ENCODE measurements at places on chromosomes 4 and X.

DNA sequence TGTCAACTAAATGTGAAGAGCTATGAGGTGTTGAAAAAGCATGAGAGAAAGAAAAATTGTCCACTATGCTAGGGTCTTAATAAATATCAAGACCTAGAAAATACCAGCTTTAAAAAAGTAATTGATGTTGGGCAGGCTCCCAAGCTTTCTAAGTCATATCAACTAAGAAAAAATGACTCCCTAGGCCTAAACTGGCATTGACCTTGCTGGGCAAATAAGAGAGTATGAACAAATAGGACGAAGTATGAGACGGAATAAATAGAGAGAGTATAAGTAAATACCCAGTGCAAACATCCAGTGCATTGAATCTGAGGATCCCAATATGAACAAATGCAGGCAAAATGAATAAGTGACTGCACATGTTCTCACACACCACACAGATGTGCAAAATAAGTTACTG lies 3.2 kb downstream of the KDR start:
- no peak for DNase-seq

GRCh38 chrX:133544115-133544514 lies 128.8 kb upstream of the GPC4 start:
- DNase-seq = no peak

- no peak for DNase-seq
Observed at GRCh38 chr4:147913137-147913536, 181.2 kb downstream of the ARHGAP10 start.

- no peak for DNase-seq
Observed at GRCh38 chr4:169286562-169287301, 16.0 kb upstream of the SH3RF1 start.

DNA sequence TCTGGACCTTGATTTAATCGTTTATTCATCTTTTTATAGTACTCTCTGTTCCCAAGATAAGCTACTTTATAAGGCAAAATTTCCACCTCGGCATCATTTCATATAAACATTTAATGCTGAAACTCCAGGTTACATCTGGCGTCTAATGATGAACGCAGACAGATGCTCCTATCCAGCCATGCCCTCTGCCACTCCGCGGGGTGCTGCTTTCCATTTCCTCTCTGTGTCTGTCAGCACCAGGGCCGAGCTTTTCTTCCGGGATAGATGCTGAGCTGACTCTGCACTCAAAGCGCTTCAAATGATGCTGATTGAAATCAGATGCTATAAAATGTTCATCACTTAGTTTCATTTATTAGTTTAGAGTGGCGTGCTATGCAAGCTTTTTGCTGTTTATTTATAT lies 80.5 kb upstream of the HELT start:
- peak; percentile 26 for DNase-seq

DNA sequence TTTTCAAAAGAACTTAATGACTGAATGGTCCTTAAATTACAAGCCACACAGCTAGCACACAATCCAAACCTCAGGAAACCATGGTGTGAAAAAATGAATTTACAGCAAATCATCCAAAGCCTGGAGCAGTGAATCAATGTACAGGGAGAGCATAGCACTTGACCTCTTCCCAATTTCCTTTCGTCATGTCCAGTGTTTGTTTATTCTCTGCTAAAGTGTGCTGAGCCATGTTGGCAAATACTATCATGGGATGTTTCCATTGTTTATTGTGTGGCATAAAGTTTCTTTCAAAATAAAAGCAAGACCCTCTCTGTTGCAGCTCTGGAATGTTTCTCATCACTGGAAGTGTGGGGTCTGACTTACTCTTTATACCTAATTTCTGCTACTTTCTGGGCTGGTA lies 25.4 kb upstream of the FAM47B start:
- no peak for DNase-seq

GRCh38 chr4:987624-988513 lies 1.0 kb downstream of the IDUA start:
- DNase-seq = no peak

- no peak for DNase-seq
Observed at GRCh38 chrX:103910430-103910829, 52.0 kb upstream of the TMSB15B start.

GRCh38 chrX:37863728-37864127 lies 16.4 kb upstream of the DYNLT3 start:
- DNase-seq = no peak

DNA sequence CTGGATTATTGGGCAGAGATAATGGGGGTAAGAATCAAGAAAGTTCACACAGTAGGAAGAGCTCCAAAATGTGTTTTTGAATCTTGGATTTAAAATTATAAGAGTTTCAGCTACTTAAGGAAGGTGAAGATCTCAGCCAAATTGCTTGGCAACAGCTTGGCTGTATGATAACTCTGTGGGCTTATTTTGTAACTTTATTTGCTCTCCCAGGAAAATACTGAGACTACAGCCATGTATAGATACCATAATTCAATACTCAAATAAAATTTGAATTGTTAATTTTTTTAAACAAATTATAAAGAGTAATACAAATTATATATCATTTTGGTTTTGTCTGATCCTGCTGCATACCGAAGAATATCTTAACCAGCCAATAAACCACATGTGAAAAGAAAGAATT lies 129.5 kb upstream of the INPP4B start:
- no peak for DNase-seq

DNA sequence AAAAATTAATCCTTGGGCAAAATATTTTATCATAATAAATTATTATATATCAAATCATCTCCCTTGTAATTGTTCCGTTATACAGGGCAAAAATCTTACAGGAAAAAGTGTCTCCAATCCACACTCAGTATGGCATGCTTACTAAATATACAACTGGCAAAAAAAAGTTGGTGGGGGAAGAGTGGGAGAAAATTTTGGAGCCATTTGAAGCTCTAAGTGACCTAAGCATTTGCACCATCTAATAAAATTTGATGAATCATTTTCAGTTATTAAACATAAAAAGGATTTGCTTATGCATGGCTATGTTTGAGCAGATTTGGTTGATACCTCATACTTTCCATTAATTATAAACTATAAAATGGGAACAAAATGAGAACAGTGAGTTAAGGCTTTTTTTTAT lies 68.1 kb upstream of the FAM9C start:
- DNase-seq = no peak

Data from NCI-H748 treated with DMSO at 0.1 percent for 48 hours (cell line).